DMS 273 treated with DMSO at 0.1 percent for 48 hours (cell line): ENCODE measurements at places on chromosomes 3 and 15.

GRCh38 chr3:29333576-29333975 is 52.7 kb downstream of the RBMS3 start:
- no peak for DNase-seq

DNA sequence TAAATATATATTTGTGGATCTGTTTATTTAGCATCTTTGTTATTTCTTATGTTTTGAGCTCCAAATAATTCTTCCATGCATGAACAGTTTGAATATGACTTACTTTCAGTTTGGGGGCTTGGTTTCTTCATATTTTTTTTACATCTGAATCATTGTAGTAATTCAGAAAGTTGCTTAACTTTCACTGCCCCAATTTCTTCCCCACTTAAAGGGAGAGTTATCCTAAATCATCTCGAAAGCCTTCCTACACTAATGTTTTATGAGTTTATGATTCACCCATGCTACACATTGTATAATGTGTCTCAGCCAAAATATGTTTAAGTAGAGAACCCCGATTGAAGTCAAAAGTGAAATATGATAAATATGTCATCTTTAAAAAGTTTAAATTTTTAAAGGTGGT is 47.8 kb downstream of the SPRED1 start:
- DNase-seq = no peak

DNA sequence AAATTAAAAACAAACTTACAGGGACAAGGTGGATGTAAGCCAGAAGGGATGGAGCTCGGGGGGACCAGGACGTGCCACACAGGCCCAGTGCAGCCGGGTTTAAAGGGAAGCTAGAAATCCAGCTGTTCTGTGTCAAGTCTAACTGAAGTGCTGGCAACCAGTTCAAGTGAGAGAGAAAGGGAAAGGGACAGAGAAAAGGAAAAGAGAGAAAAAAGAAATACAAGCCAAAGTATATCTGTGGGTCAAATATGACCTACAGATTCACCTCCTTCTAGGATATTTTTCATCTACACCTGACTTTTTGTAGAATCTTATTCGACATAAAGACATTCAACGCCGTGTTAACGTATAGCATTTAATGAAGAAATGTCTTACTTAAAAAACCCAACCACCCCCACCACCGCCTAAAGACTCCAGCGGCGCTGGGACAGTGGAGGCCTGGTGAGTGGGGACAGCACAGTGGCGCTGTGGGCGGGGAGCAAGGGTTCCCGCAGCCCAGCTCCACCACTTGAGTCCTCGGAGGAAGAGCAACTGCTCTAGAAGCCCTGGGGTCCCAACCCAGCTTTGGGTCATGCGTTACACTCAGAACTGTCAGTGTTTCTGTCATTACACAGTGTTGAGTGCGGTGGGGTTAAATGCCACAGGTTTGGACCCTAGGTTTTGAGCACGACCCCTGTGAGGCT is 62.3 kb downstream of the CHSY1 start:
- DNase-seq = no peak

DNA sequence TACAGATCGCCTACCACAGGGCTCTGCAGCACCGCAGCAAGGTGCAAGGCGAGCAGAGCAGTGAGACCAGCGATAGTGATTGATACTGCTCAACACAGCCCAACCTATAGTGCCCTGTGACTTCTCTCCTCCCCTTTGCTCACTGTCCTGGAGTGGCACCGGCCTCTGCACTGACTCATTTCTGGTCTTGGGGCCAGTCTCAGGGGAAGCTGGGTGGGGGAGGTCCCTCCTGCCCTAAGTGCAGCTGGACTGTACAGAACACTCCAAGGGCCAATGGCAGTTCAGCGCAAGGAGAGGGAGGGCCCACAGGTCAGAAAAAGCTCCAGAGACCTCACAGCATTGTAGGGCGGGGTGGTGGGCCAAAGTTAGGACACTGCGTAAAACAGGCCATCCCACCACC is 2.5 kb upstream of the OGG1 start:
- DNase-seq = no peak

DNA sequence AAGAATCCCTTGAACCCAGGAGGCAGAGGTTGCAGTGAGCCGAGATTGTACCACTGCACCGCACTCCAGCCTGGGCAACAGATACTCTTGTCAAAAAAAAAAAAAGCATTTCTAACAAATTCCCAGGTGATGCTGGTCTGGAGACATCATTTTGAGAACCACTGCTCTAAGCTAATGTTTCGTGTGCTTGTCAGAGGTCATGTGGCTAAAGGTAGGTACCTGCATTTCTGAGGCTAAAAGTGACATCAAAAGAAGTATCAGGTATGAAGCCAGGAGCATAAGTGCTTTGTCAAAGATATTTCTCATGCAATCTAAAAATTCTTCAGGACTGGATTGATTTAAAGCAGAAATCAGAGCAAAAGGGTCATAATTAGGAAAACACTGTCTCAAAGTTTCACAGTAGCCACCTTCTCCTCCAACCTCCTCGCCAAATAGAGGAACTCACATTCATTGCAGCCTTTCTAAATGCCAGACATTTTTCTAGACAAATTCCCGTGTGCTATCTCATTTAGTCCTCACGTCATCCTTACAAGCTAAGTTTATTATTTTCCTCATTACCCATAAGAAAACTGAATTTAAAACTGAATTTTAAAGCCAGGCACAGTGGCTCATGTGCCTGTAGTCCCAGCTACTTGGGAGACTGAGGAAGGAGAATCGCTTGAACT is 25.7 kb upstream of the GSK3B start:
- no peak for DNase-seq

- no peak for DNase-seq
These were observed 236.4 kb downstream of the LPP start for GRCh38 chr3:188390343-188390718.

- DNase-seq = no peak
These were observed 1.9 kb upstream of the CCNDBP1 start for GRCh38 chr15:43183270-43183669.

GRCh38 chr15:53976844-53977392 is 1.3 kb upstream of the UNC13C start:
- no peak for DNase-seq

GRCh38 chr3:97952872-97953271 is 19.4 kb downstream of the RIOX2 start:
- DNase-seq = no peak

DNA sequence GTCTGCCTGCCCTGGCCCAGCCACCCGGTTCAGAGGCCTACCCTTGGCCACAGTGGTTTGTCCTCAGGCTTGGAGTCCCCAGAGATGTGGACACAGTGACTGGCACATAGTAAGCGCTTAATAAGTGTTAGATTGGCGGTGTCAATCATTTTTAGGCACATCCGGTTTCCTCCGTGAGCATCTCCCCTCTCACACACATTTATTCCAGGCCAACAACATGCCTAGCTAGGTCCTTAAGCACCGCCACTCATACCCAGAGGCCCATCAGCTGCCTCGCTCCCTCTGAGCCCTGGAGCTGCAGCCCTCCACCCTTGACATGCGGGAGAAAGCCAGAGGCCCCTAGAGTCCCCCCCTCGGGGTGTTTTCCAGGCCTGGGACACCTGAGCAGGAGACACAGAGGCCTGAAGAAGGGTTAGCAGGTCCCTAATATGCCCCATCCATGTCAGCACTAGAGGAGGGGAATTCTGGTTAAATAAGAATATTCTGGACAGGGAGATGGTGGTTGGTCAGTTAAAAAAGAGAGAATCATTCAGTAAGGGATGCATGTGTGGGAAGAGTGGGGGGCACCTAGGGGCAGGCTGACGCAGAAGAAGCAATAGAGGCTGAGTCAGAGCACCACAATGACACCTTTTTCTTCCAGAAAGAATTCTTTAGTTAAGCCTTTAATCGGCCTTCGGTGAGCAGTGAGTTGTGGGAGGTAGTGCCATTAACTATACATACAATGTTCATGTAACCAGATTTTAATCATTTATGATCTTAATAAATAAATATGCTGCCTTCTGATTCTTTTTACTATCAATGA is 22.3 kb downstream of the NR2F2 start:
- no peak for DNase-seq

- DNase-seq = no peak
These were observed 695 bp downstream of the RPL32 start for GRCh38 chr3:12840591-12841148.

GRCh38 chr3:118900737-118901525 is 133.7 kb downstream of the IGSF11 start:
- no peak for DNase-seq

- DNase-seq = no peak
These were observed 14.6 kb upstream of the MME start for GRCh38 chr3:155065537-155065936.

GRCh38 chr3:36580716-36581115 is 183.6 kb downstream of the DCLK3 start:
- no peak for DNase-seq

GRCh38 chr3:143657391-143657790 is 190.9 kb downstream of the SLC9A9 start:
- DNase-seq = no peak

DNA sequence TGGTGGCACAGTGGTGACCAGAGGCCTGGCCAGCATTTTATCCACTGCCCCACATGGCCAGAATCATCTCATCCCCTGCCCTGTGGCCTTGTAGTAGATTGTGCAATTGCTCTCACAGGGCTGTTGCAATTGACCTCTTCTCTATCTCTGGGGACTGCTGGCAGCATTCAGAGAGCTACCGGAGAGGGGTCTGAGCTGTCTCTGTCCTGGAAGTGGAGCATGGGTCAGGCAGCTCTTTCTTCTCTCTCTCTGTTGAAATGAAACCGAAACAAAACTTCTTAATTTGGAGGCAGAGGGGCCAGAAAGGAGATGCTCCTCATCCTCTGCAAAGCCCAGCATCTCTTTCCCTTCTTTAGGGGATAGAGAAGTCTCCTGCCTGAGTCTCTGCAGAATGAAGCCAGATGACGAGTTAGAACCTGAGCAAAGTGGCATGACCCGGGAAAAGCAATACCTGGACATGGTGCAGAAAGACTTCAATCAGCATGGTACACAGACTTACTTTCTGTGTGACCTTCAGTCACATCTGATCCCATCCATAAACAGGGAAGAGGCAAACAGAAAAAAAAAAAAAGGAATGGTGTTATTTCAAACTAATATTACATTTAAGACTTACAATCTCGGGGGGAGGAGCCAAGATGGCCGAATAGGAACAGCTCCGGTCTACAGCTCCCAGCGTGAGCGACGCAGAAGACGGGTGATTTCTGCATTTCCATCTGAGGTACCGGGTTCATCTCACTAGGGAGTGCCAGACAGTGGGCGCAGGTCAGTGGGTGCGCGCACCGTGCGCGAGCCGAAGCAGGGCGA is 144.5 kb upstream of the BCL6 start:
- no peak for DNase-seq

GRCh38 chr3:169278667-169279066 is 384.8 kb downstream of the MECOM start:
- DNase-seq = no peak

DNA sequence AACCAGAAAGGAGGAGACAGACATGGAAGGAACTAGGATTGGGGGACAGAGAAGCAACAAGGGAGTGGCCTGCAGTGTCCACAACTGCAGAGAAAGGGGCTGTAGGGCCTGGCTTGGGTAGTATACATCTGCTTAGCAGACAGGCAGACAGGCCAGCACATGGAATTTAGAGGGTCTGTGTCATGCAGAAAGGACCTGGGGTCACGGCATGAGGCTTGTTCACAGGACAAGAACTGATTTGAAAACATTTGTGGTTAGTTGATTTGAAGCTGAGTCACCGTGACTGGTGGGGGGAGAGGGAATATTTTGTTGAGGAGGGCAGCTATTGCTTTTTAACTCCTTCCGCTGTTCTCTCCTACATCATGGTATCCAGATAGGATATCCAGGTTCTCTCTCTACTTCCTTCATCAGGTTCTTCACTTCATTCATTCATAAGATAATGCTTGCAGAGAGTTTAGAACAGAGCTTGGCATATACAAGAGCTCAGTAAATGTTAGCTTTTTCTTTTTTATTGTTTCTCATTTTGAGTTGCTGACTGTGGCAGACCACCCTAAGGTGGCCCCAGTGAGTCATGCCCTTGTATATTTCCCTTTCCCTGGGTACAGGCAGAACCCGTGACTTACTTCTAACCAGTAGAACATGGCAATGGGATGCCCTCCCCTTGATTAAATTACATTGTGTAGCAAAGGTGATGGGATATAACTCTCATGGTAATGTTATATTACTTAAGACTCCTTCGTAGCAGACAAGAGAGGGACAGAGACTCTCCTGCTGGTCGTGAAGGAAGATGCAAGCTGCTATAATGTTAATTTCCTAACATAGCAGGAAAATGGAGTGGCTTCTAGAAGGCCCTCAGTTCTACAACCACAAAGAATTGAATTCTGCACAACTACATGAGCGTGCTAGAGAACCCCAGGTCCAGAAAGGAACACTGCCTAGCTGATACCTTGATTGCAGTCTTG is 95.0 kb upstream of the NMNAT3 start:
- DNase-seq = no peak

GRCh38 chr3:72694398-72694797 is 153.8 kb downstream of the SHQ1 start:
- no peak for DNase-seq

DNA sequence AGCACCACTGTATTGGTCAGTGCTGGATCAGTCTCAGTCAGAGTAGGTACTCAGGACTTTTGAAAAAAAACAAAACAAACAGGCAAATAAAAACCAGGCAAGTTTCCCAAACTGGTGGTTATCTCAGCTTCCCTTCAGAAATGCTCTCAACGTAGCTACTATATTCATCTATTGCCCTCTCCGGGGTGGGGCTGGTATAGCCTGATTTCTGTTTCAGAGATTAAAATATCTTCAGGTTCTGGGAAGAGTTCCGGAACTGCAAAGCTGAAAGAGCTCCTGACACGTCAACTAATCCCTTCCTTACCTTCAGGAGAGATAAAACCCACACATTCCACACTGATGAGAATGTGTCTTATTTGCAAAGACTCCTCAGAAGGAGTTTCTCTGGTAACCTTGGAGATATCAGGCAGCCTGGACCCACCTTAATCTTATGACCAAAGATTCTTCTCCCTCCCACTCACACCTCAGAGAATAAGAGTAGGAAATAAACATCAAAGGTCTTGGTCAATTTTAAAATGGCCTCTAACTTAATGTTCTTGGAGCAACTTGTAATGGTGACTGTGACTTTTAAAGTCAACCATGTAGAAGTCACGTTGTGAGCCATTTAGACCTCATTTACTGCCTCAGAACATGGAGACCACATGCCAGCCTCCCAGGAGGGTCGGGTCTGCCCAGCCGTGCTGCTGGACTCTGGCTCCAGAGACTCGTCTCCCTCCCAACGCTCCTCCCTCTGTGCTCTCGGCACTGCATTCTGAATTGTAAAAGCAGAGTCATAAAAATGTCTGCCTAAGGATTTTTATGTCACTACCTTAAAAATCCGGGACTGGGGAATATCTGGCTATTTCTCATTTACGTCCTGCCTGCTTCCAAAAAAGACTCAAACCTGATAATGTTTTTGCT is 53.8 kb downstream of the CDCP1 start:
- DNase-seq = no peak

DNA sequence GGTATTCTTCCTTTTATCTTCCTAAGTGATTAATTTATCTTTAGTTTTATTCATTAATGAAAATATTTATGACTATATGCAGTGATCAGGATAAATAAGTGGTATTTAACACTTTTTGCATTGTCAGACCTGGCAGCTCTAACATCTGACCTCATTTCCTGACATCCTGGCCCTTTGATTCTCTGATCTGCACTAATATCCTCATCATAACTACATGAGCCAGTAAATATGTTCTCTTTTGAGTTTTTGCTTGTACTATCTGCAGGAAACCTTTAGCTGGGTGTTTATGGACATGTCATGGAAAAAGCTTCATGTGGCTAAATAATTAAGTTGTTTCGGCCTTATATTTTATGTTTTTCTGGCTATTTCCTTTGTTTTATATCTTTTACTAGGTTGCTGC is 10.5 kb downstream of the NKTR start:
- no peak for DNase-seq
